ENCODE measurements at places on chromosomes 7 and 10.

- peak; percentile 72 for DNase-seq
Observed at GRCh38 chr7:120273476-120273975, 551 bp downstream of the KCND2 start.

DNA sequence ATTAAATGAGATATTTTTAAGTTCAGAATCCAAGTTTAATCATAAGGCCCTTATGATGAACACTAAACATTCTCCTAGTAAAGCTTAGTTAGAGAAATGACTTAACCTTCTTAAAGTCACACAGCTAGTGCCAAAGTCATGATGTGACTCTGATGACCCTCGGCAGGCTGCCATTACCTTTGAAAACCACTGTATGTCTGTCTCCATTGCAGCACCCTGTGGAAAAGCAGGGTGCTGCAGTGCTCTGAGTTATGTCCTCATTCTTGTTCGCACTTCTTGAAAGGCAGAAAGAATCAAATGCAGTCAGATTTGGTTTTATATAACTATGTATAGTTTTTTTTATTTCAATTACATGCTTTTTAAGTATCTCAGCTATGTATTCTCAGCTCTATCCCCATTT lies 105.0 kb downstream of the PHTF2 start:
- DNase-seq: no peak

- DNase-seq: peak; percentile 52
Observed at GRCh38 chr7:142901426-142902259, 16.1 kb upstream of the TRPV6 start.

- no peak for DNase-seq
Observed at GRCh38 chr7:131057015-131057793, 270.5 kb upstream of the MKLN1 start.

DNA sequence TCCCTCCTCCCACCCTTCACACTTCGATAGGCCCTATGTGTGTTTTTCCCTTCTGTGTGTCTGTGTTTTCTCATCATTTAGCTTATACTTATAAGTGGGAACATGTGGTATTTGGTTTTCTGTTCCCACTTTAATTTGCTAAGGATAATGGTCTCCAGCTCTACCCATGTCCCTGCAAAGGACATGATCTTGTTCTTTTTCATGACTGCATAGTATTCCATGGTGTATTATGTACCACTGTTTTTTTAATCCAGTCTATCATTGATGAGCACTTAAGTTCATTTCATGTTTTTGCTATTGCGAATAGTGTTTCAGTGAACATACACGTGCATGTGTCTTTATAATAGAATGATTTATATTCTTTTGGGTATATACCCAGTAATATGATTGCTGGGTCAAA lies 46.3 kb upstream of the GNAT3 start:
- DNase-seq: no peak

DNA sequence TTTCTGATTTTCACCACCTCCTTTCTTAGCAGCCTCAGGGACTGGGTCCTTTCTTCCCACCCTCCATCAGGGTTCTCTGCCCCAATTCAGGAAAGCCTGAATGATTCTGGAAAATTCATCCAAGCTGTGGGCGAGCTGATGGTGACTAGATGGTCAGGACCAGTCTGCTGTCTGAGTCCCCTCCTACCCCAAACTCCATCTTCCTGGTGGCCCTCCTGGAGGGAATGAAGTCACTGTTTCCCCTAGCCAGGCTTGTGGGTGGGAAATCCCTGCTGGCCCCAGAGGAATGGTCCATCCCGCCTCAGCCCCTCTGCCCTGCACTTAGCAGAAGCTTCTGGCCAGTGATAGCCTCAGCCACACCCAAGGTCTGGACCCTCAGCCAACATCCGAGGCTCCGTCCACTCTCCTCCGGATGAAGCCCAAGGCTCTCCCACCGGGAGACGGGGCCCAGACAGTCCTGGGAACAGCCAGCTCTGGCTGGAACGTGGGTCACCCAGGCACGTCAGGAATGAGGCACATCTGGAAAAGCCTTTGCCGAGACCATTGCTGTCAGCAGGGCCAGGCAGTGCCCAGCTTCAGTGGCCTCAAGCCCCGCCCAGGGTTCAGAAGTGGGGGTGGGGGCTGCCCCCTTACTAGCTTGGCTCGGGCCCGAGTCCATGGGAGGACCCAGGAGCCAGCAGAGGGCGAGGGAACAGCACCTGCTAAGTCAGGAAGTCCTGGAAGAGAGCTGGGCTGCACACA lies 4.0 kb upstream of the AQP1 start:
- DNase-seq: no peak

- DNase-seq: no peak
Observed at GRCh38 chr10:86160890-86161585, 205.6 kb downstream of the GRID1 start.

DNA sequence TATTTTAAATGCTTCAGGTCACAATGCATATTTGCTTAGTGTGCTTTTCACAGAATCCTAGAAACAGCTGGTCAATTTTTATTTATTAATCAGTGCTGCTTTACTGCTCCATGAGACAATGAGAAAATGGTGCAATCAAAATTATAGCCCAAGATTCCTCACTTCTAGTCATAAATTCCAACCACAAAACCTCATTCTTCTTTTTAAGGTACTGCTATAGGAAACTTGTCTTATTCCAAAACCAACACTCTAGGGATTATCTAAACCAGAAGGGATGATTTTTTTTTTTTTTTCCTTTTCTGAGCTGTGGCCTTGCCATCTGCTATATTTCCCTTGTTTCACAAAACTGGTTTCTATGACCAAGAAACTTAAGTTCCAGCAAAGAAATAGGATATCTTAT lies 64.0 kb upstream of the SEMA3A start:
- DNase-seq: no peak

- no peak for DNase-seq
Observed at GRCh38 chr7:7582596-7582995, 15.9 kb downstream of the MIOS start.
